Stimulated activated CD8-positive, alpha-beta memory T cell treated with anti-CD3 and anti-CD28 coated beads, Interleukin-2, amount 100 ng/mL, for 1 hour (primary cell): ENCODE measurements at places on chromosomes 11 and 22.

GRCh38 chr22:50114221-50115021 is 24.6 kb downstream of the MOV10L1 start:
- no peak for DNase-seq

DNA sequence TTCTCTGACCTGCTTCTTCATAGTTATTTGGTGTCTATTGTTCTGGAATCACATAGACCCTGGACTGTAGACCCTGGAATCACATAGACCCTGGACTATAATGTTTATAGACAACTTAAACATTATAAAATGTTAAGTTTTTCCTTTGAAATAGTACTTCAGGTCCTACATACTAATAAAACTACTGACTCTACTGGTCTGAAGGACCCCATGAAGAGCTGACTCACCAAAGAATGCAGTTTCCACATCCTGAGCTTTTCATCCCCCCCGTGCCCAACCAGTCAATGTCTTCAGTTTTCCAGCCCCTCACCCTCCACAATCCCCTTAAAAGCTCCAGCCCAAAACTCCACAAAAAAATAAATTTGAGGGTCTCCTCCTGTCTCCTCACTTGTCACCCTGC is 6.6 kb upstream of the PLEKHA7 start:
- DNase-seq: no peak

DNA sequence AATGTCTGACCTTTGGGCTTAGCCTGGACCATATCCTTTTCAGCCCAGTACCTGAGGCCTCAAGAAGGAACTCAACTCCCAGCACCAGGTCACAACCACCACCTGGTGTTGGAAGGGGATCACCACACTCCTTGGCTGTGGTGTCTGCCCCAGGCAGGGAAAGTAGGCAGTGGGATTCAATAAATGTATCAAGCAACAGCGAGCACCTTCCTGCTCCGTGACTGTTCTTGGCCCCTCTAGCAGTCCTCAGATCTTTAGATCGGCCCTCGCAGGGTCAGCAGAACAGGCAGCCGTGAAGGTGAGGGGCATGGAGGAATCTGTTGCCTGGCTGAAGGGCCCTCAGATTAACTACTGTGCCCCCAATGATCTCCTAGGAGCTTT is 15.9 kb downstream of the ARFGAP2 start:
- DNase-seq: no peak

DNA sequence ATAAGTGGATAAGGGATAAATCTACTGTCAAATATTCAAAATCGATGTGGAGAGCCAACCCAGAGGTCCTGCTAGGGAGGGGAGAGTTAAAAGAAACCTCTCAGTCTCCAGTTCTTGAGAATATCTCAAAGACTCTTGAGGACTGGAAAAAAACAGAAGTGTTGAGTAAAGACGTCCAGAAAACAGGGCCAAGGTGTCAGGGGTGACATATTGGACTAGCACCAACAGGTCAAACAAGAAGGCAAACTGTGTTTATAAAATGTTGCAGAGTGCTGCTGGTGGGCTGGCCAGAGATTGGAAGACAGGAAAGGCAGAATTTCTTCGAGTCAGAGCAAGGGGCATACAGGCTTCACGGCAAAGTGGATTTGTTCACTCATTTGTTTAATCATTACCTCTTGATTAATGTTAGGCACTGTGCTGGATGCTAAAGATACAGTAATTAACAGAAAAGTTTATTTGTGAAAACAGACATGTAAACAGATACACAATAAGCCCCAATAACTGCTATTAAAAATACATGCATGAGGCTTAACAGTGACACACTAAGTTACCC is 33.7 kb upstream of the SMPD1 start:
- no peak for DNase-seq

DNA sequence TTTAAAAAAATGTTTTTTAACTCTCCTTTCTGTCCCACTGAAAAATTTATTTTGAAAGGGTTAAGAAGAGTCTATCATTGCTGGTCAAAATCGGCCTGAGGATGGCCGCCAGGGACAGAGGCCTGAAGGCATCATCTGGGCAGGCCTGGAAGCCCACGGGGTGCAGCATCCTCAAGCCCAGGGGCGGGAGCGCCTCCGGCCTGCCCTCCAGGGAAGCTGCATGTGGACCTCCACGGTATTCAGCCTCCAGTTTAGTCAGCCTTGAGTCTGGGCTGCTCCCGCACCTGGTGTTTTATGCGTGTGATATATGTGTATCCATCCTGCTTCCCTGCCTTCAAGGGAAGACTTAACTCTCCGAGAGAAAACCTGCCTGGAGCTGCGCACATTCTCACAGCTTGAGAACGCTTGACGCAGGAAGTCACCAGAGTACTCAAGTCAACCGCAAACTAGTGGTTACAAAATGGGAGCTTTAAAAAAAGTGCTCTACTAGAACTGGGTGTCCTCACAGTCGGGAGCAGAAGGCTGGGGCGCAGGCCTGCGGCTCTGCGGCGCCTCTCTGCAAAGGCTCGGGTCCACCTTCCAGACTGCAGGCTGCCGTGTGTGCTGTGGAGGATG is 13.6 kb upstream of the BID start:
- DNase-seq: no peak

DNA sequence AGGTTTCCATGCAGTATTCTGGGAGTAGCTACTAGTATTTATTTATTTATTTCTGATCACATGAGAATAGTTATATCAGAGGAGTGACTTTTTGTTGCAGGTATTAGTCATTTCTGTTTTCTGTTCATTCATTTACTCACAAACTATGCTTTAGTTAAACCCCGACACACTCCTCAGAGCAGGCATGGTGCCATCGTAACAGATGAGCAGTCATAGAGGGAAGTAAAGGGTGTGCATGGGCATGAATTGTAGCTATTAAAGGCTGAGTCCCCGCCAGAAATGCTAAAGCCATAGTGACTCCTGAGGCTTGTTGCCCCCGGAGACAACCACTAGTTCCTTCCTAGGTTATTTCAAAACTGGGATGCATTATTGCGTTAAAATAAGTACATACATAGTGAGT is 10.6 kb downstream of the JHY start:
- DNase-seq: no peak

- no peak for DNase-seq
Observed at GRCh38 chr22:48445113-48445827, 1382.4 kb downstream of the BRD1 start.

GRCh38 chr22:24841261-24841660 is 35.2 kb downstream of the SGSM1 start:
- no peak for DNase-seq

DNA sequence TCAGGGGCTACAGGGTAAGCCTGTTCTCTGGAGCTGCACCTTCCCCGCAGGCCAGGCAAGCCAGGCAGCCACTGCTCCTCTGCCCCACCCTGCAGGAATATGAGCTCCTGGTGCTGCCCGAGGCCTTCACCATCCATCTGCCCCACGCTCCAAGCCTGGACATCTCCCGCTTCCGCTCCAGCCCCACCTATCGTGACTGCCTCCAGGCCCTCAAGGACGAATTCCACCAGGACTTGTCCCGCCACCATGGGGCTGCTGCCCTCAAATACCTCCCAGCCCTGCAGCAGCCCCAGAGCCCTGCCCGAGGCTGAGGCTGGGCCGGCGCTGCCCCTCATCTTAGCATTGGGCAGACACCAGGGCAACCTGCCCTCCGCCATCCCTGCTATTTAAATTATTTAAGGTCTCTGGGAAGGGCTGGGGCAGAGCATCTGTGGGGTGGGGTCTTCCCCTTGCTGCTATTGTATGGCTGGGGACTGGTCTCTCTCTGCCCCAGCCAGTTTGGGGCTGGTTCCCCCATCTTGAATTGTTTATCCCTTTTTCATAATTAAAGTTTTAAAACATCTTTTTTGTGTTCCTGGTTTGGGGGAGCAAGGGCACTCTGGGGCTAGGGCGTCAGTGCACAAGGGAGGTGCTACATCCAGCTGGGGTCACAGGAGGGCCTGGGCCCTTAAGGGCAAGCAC is 6.2 kb downstream of the LARGE2 start:
- DNase-seq: no peak

DNA sequence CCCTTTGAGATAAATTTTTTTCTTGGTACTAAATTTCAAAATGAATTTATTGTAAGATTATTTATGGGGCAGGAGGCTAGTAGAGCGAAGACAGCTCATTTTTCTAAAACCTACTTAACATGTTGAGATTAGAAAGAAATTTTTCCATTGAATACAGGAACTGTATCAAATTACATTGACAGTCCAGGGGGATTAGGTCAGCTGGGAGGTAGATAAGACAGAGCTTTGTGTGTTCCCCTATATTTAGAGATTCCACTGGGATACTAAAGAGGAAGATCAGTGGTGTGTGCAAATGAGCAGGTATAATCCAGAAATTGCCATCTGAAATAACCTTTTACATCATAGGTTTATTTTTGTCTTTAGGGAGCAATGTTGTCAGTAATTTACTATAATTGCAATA is 32.1 kb downstream of the ENDOD1 start:
- no peak for DNase-seq

DNA sequence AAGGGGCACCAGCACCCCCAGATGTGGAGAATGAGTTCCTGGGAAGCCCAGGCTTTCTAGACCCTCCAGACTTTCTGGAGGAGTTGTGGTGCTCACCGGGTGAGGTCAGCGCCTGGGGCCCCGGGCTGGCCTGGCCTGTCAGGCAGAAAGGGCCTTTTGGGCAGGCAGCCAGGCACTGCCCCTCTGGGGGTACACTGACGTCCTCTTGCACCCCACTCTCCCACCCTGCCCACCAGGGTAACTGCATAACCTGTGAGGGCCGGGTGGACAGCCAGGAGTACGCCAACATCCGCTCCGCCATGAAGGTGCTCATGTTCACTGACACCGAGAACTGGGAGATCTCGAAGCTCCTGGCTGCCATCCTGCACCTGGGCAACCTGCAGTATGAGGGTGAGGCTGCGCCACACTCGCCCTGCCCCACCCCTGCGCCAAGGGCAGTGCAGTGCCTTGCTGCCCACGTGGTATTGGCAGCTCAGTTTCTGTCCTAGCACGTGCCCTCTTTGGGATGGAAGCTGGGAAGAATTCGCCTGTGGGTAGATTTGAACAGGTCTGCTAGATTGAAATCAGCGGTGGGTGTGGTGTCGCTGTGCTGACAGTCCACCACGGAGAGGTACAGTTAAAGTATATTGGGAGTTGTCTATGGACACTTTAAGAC is 30.1 kb downstream of the MYO7A start:
- DNase-seq: no peak

GRCh38 chr11:78798663-78799062 is 224.0 kb upstream of the NARS2 start:
- DNase-seq: no peak

GRCh38 chr22:30392661-30393321 is 4.0 kb upstream of the SEC14L2 start:
- no peak for DNase-seq

- no peak for DNase-seq
Observed at GRCh38 chr11:59459916-59460315, 3.2 kb downstream of the OR4D6 start.

DNA sequence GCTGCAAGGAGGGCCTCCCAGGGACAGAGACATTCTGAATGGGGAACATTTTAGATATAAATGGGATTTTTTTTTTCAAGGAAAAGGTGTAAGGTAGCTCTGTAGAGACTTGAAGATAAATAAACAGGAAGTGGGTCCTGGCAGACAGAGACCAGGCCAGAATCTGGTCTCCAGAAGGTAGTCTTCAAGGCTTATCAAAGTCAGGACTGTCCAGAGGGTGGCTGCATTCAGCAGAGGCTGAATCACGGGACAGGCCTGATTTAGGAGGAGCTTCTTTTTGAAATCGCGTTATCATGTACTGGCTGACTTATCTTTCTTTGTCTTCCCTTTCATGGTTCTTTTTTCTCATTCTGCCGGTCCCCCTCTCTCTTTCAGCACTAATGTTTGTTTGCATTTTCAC is 542.9 kb downstream of the NTM start:
- DNase-seq: no peak

GRCh38 chr22:43338766-43339345 is 4.3 kb downstream of the SCUBE1 start:
- DNase-seq: no peak

- DNase-seq: no peak
Observed at GRCh38 chr11:121389651-121390050, 62.5 kb upstream of the SORL1 start.

- no peak for DNase-seq
Observed at GRCh38 chr11:76179147-76179546, 27.2 kb downstream of the WNT11 start.

DNA sequence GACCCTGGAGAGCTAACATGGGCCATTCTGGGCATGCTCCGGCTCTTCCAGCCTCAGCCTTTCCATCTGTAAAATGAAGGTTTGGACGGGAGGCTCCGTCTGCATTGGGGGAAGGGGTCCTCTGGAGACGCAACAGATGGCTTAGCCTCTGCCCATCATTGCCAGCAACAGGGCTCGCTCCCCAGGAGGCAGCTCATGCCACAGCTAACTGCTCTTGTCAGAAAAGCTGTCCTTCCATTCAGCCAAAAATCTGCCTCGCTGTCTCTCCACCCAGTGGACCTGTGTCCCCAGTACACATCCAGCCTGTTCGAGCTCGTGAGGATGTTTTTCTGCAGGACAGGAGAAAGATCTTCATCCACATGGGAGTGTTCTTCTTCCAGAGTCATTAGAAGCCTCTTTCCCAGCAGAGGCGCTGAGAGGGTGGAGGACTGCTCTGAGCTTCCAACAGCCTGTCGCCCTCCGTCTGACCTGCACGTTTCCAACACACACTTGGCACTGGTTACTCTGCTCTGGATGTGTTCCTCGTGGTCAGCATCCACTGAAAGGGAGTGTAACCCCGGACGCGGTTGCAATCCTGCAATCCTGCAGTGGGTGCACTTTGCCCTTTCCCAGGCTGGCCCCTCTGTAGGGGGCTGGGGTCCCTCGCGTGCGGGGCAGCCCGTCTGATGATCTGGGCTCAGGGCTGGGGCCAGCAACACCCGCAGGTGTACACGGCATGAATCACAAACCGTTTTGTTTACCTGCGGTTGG is 1340.9 kb downstream of the TBC1D22A start:
- no peak for DNase-seq
